ENCODE measurements at places on chromosomes 4 and X. TPM values are rescaled to one million over a fixed set of nuclear protein-coding genes. Genes with fewer than 3 reads are reported as not detected.
A peak's percentile ranks its signal among the peaks of the same experiment; 100 is the strongest.

The IL3RA gene
- not detected for total RNA-seq

The IL2 gene
- 0.67 TPM for total RNA-seq

The LPAR4 gene
- not detected for total RNA-seq

The NPY2R gene
- not detected for total RNA-seq

DNA sequence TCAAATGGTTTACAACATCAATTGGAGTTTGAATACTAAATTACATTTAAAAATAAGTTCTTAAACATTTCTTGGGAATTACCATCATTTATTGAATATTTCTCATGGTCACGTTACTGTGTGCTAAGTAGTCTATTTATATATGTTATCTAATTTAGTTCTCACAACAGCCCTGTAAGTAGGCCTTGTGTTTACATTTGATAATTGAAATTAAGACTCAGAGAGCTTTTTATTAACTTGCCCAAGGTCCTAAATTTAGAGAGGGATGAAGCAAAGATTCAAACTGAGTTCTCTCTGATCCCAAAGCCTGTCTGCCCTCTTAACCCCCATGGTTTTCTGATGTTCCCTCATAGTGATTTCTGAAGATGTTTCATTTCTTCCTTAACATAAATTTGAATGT lies 103.7 kb downstream of the CEP135 start:
- no peak for DNase-seq

DNA sequence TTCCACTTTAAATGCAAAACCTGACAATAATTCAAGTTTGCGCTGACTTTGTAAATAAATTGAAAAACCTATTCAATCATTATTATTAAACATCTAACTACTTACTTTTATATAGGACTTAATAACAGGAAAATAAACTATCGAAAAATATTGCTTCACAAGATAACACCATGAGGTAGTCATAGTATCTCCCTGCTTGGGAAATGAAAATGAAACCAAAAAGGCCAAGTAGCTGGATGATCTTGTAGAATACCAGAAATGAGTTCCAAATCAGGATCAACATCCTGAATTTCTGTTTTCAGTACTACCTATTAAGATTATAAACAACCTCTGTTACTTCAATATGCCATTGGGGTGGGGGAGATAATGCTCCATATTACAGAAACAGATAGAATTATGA lies 58.9 kb downstream of the CHIC2 start:
- no peak for DNase-seq

DNA sequence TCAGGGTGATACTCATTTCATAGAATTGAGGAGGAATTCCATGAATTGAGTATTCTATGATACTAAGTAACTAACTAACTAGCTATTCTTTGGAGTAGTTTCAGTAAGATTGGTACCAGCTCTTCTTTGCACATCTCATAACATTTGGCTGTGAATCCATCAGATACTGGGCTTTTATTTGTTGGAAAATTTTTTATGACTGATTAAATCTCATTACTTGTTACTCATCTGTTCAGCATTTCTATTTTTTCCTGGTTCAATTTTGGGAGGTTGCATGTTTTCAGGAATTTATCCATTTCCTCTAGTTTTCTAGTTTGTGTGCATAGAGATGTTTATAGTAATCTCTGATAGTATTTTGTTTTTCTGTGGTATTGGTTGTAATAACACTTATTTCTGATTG lies 70.8 kb upstream of the FREM3 start:
- no peak for DNase-seq

DNA sequence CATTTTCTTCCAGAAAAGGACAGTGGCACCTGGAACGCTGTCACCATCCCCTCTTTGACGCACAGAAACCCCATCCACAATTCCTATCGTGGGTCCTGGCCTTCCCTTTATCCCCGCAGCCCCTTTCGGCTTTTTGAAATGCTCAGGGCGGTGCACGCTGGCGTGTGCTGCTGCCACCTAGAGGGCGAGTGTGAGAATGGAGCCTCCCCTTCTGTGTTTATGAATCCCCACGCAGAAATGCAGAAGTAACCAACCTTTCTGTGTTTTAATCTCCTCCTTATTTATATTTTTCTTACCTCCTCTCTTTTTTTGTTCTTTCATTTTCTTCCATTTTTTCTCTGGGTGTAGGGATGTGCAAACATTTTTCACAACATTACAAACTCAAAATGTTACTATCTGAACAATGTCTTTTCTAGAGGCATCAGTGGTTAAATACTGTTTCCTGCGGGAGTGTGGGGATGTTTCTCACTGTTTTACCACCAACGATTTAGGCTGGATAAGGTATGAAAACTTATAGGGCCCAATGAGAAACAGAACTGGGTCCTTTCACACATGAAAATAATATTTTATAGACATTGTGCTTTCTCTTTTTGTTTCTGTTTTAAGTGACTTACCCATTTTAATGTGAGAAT lies 50.0 kb downstream of the TMA16 start:
- peak; percentile 47 for DNase-seq

GRCh38 chr4:89245459-89245858 lies 62.1 kb downstream of the GPRIN3 start:
- no peak for DNase-seq

GRCh38 chr4:73721909-73722308 lies 18.5 kb upstream of the CXCL8 start:
- DNase-seq, result no peak

DNA sequence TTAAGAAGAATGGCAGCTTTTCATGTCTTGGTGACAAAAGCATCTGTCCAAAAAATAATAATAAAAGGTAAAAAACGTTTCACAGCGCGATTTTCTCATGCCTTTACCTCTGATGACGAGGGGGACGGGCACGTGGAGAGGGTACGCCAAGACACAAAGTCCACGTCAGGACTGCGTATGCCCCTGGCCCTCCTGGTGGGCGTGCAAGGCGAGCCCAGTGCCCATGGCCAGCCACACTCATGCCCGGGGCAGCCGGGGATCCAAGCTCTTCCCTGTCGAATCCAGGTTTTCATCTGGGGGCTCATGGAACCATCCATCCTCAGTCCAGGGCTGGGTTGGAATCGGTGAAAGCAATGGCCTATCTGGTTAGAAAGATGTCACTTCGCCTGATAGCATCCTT lies 176.6 kb downstream of the AFAP1 start:
- DNase-seq, result no peak

DNA sequence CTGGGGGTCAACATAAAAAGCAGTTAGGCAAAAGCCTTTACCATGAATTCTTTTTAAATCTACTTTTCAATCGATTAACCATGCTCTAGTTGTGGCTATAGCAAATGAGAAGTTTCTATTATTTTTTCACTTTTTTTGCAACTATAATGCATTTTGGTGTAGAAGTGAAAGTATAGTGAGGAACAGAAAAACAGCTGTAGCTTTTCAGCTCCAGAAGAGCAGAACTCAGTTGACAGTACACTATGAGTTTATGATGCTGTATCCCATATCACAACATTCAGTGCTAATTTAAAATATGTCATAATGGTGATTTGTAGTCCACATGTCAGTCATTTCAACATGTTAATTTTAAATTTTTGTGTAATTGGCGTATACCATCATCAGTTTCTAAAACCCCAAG lies 8.7 kb upstream of the MUC7 start:
- DNase-seq, result no peak

DNA sequence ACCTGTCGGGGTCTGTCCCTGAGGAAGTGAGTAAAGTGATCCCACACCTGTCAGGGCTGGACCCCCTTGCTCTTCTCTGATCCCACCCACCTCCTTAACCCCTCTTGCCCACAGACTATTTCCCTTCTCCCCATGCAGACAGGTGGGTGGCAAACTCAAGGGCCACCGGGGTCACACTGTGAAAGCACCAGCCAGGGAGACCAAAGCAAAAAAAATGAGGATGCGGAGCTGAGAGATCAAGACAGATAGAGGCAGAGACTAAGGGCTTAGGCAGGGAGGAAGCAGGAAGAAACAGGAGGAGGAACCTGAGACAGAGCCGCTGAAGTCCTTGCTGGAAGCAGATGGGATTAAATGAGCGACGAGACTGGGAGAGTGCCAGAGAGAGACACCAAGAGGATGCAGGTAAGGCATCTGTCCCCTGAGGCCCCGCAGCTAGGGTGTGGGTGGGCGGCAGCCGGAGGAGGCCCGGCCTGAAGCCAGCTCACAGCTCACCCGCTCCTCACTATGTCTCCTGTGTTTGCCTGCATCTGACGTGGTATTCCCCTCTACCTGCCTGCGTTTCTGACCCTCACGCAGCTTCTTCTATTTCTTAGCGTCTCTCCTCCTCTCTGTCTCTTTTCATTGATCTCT lies 7.2 kb downstream of the TIMM17B start:
- DNase-seq, result no peak

GRCh38 chr4:47718696-47719095 lies 119.2 kb downstream of the CORIN start:
- no peak for DNase-seq

DNA sequence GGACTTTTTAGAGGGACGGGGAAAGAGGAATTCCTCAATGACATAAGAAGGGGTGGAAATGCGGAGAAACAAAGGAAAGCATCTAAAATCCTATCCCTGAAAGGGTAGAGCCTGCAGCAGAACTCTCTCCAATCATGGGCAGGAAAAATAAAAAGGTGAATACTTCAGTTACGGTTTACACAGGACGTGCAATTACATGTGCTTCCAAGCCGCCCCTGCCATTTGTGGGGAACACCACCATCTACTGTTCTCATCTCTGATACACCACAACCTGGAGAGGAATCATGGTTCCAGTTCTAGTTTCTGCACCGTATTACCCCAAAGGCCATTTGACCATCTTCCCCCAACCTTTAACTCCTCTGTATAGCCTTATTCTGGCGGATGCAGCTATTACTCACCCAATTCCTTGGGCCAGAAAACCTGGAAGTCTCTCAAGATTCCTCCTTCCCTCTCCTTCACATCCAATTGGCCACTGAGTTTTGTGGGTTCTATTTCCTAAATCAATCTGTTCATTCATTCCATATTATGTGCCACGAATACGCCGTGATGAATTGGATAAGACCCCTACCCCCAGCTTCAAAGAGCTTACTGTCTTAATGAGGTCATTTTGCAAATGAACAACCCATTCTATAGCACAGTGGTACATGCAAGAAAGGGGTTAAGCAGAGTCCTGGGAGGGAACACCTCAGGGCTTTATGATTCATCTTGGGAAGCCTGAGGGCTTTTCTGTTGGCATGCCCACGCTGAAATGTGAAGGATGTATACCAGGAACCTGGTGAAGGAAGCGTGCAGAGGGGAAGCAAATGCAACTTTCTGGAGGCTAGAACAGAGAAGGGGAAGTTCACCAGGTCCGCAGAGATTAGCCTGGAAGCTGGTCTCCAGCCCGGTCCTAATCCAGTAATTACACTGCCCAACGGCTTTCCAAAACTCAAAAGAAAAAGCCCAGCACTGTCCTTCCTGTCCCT lies 1.4 kb upstream of the MSL3 start:
- no peak for DNase-seq

DNA sequence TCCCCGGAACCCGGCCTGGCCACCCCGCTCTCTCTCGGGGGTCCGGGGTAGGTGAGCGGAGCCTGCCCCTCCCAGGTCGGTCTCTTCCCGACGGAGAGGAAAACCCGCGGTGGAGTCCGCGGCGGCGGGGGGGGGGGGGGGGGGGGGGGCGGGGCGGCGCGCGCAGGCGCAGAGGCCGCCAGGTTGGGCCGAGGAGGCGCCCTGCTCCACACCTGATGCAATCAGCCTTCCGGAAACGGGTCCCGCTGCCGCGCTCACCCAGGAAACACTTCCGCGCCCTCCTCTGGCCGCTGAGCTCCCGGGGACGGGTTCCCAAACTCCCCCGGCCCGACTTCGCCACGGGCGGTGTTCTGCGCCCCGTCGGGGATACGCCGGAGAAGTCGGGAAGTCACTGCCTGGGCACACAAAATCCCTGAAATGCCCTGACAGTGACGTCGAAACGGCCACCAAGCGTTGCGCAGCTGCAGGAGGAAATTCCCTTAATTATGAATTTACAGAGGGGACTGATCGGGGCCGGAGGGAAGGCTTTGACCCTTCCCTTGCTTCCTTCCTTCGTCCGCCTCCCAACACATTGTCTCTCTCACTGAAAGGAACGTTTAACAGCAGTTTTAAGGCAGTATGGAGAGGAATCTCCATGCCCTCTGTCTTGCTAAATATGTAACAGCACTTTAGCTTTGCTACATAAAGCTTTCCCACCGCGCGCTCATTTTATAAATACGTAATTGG lies 2.1 kb upstream of the APBB2 start:
- DNase-seq, result peak; percentile 38

All from CD4-positive, alpha-beta memory T cell (primary cell).